Tracheal epithelial cell (primary cell): ENCODE measurements at places on chromosomes 4 and X. TPM values are rescaled to one million over a fixed set of nuclear protein-coding genes. Genes with fewer than 3 reads are reported as not detected.

The ALPK1 gene
- 9.2 and 15.8 TPM in 2 replicates for total RNA-seq

The PRDM8 gene
- 0.21 and 0.48 TPM in 2 replicates for total RNA-seq

The GLRA3 gene
- under 0.01 TPM in 1 of 2 replicates, not detected in the other for total RNA-seq

The SYP gene
- not detected in 2 replicates for total RNA-seq

The DUSP21 gene
- total RNA-seq, result not detected in 2 replicates

The SSX4B gene
- total RNA-seq, result not detected in 2 replicates

The SOWAHD gene
- 0.24 and 0.43 TPM in 2 replicates for total RNA-seq

The PHOX2B gene
- not detected in 2 replicates for total RNA-seq

The VCX3A gene
- total RNA-seq, result not detected in 2 replicates

The CHRNA9 gene
- 0.48 TPM in 1 of 2 replicates, not detected in the other for total RNA-seq

The KIAA1210 gene
- not detected in 2 replicates for total RNA-seq

The COX18 gene
- 27.7 and 32.5 TPM in 2 replicates for total RNA-seq

The ATP2B3 gene
- not detected in 2 replicates for total RNA-seq

The F11 gene
- total RNA-seq, result not detected in 2 replicates

The LAMP2 gene
- total RNA-seq, result 151 and 178 TPM in 2 replicates

The TSPAN7 gene
- total RNA-seq, result under 0.01 and 1.3 TPM in 2 replicates

The PARM1 gene
- total RNA-seq, result under 0.01 and 0.21 TPM in 2 replicates
